Natural killer cell (primary cell): ENCODE measurements at places on chromosomes 2 and 18. TPM values are rescaled to one million over a fixed set of nuclear protein-coding genes. Genes with fewer than 3 reads are reported as not detected.

ALPG gene
- not detected for total RNA-seq

- H3K27ac ChIP-seq, result no peak overlapping the region
- no peak for DNase-seq
- H3K4me3 ChIP-seq, result no peak overlapping the region
- no peaks in the 10 kb centered on the region for H3K27me3 ChIP-seq
- H3K36me3 ChIP-seq, result no peaks in the 10 kb centered on the region
Observed at GRCh38 chr2:144358979-144359541, 160.9 kb downstream of the ZEB2 start.

GRCh38 chr2:227717687-227718567 lies at the start of gene SLC19A3:
SLC19A3 (minus strand) TSS chr2:227718028; CDS start chr2:227702318, 15,710 bp downstream.
- H3K4me3 ChIP-seq, result no peak within 1 kb of the TSS
- no peaks in the 10 kb centered on the region for H3K36me3 ChIP-seq
- H3K27me3 ChIP-seq, result no peaks in the 10 kb centered on the region
- no peak within 1 kb of the TSS for H3K27ac ChIP-seq
- no peaks in the 10 kb centered on the region for H3K4me1 ChIP-seq

DNA sequence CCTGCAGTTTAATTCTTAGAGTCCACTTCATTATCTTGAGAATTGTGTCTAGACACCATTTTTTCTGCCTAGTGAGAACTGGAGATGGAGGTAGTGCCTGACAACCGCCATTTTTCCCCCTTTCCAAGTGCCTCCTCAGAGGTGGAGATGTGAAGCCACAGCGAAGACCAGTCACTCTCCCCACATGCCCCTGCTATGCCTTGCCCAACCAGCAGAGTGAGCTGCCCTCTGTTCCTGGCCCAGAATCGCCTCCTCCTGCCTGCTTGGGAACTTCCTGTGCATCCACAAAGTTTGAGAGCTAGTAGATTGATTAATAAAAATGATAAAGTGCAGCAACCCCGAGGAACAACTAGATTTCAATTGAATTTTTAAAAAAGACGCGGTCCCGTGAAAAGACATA lies 123.3 kb downstream of the CLIP4 start:
- H3K36me3 ChIP-seq, result no peaks in the 10 kb centered on the region
- H3K4me1 ChIP-seq, result no peaks in the 10 kb centered on the region
- no peak for DNase-seq
- no peaks in the 10 kb centered on the region for H3K27me3 ChIP-seq

- H3K4me1 ChIP-seq, result peaks cover 13% of the 10 kb centered on the region
- H3K36me3 ChIP-seq, result no peaks in the 10 kb centered on the region
- DNase-seq, result no peak
- H3K27ac ChIP-seq, result no peak overlapping the region
Observed at GRCh38 chr2:64820901-64821300, 167.2 kb upstream of the SERTAD2 start.

- no peak for DNase-seq
- peaks cover 19% of the 10 kb centered on the region for H3K36me3 ChIP-seq
- no peaks in the 10 kb centered on the region for H3K27me3 ChIP-seq
- H3K4me1 ChIP-seq, result no peaks in the 10 kb centered on the region
- no peak overlapping the region for H3K27ac ChIP-seq
Observed at GRCh38 chr18:62211325-62211828, 24.3 kb downstream of the RELCH start.

DNA sequence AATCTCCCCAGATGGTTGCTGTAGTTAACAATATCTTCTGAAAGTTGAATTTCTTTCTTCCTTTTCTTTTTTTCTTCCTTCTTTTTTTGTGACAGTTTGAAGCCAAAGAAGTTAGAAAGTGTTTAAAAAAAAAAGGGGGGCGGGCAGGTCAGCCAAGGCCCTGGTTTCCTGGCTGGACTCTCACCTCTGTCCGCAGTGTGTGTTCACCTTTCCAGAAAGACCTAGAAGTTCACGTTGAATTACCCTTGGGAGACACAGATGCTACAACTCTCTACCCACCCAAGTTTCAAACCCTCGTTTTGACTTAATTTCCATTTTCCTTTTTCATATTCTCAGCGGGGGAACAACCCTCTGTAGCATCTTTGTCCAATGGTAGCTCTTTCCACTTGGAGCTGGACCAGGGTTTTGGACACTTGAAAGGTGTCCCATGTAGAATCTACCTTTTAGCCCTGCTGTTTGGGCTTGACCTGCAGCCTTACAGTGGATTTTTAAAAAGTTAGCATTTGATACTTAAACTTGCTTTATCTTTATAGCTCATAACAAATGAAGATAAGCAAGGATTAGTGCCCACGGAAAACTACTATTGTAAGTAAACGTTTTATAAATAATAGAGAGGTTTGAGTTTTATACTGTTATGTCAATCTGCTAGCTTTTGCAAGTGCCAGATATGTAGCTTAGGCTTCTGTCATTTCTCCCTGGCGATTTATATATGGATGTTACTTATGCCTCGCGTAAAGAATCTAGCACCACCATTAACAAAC lies 20.0 kb downstream of the MEP1B start:
- DNase-seq, result no peak
- no peak overlapping the region for H3K4me3 ChIP-seq
- no peaks in the 10 kb centered on the region for H3K4me1 ChIP-seq
- H3K27ac ChIP-seq, result no peak overlapping the region

DNA sequence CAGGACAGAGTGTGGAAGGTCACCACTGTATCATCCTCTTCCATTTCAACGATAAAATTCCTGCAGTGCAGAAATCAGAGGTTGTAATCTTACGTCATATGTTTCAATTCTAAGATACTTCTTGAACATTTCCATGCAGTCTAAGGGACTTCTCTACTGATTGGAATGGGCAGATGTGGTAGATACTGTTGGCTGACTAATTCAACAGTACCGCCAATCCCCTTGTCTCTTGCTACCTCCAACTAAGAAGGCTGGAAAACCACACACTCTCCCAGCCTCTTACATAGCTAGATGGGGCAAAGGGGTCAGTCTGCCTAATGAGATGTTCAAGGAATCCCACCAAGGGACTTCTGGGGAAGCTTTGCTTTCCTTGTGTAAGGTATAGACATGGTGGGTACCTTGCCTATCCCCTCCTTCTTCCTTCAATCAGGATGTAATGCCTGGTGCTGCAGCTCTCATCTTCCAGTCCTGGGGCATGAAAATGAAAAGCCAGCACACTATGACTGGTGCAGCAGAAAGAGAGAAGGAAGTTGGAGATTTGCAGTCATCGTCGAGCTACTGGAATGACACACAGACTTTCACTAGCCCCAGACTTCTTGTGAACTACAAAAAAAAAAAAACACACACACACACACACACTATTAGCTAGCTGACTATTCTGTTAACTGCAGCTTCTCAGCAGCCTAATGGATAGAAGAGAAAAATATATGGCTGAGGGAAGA lies 84.1 kb downstream of the ALPK2 start:
- H3K4me3 ChIP-seq, result no peak overlapping the region
- peaks cover 15% of the 10 kb centered on the region for H3K4me1 ChIP-seq
- no peaks in the 10 kb centered on the region for H3K27me3 ChIP-seq
- no peaks in the 10 kb centered on the region for H3K36me3 ChIP-seq
- DNase-seq, result no peak
- H3K27ac ChIP-seq, result no peak overlapping the region

PSTPIP2 gene
- total RNA-seq, result 55.0 TPM

GRCh38 chr18:57931038-57931437 lies 113.0 kb upstream of the NEDD4L start:
- H3K27me3 ChIP-seq, result no peaks in the 10 kb centered on the region
- H3K4me1 ChIP-seq, result no peaks in the 10 kb centered on the region
- no peak for DNase-seq
- H3K36me3 ChIP-seq, result no peaks in the 10 kb centered on the region

- no peaks in the 10 kb centered on the region for H3K27me3 ChIP-seq
- no peak overlapping the region for H3K4me3 ChIP-seq
- H3K36me3 ChIP-seq, result peaks cover 33% of the 10 kb centered on the region
- DNase-seq, result no peak
- peaks cover 5% of the 10 kb centered on the region for H3K4me1 ChIP-seq
Observed at GRCh38 chr2:10056439-10056838, 13.1 kb downstream of the KLF11 start.

DNA sequence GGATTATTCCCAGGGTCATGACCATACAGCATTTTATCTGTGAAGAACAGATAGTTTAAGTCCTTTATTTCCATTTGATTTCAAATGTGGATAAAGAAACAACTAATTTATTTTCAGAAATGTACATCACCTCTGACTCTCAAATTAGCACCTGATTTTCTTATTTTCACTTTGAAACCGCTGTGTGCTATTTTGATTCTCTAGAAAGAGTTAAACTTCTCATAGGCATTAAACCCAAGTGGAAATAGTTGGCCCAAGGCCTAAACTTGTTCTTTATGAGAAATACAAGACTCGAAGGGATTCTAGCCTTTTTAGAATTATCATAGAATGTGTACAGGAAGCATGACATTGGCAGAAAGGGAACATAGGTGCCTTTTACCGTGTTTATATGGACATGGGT lies 41.5 kb upstream of the LTBP1 start:
- H3K4me3 ChIP-seq, result no peak overlapping the region
- no peaks in the 10 kb centered on the region for H3K36me3 ChIP-seq
- no peak overlapping the region for H3K27ac ChIP-seq
- H3K4me1 ChIP-seq, result no peaks in the 10 kb centered on the region

DNA sequence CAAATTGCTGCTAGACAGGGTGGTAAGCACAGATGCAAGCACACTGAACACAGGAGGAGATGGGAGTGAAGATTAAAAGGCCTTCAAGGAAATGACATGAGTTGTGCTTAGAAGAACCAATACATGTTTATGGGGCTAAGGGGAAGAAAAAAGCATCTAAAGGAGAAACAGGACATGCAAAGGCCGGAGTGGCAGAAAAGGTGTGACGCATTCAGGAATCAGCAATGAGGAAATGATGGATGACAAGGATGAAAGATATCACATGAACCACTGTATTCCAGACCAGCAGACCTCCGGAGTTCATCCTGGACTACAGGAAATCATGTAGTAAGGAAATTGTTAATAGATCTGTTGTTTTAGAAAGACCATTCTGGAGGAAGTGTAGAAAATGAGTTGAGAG lies 42.8 kb downstream of the PPP4R1 start:
- no peak for DNase-seq
- H3K27me3 ChIP-seq, result no peaks in the 10 kb centered on the region
- peaks cover 41% of the 10 kb centered on the region for H3K36me3 ChIP-seq

C2orf66 gene
- total RNA-seq, result not detected

DNA sequence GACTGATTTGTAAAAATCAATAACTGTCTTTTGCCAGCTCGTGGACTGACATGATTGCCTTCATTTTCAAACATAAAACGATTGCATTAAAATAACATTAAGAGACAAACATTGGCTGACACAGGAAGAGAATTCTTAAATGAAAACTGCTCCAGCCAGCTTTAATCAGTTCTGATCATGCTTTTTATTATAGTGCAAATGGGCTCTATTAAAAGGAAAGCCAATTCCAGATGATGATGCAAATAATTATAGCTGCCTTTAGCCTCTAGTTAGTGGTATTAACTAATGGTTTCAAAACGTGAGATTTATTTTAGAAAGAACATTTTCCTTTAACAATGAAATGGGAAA lies 301.8 kb upstream of the UBE2E3 start:
- H3K4me1 ChIP-seq, result no peaks in the 10 kb centered on the region
- H3K27me3 ChIP-seq, result no peaks in the 10 kb centered on the region
- no peaks in the 10 kb centered on the region for H3K36me3 ChIP-seq
- H3K27ac ChIP-seq, result no peak overlapping the region
- DNase-seq, result no peak
